ENCODE measurements at places on chromosomes 13 and 19.

GRCh38 chr13:64087624-64088023, 2672.0 kb upstream of the PCDH20 start:
- DNase-seq, result no peak

- no peak for DNase-seq
These were observed 344.5 kb upstream of the TMTC4 start for GRCh38 chr13:101019126-101019525.

DNA sequence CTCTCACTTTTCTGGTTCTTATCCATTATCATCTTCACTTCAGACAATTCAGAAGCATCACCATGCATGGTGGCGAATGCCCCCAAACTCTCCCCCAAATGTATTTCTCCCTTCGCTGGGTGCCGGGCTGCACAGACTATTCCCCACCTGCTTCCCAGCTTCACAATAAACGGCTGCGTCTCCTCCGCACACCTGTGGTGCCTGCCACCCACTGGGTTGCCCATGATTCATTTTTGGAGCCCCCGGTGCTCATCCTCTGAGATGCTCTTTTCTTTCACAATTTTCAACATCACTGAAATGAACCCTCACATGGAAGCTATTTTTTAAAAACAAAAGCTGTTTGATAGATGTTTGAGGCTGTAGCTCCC, 2.8 kb upstream of the F10 start:
- no peak for DNase-seq

GRCh38 chr13:51252954-51253532, 30.8 kb downstream of the FAM124A start:
- DNase-seq, result no peak

DNA sequence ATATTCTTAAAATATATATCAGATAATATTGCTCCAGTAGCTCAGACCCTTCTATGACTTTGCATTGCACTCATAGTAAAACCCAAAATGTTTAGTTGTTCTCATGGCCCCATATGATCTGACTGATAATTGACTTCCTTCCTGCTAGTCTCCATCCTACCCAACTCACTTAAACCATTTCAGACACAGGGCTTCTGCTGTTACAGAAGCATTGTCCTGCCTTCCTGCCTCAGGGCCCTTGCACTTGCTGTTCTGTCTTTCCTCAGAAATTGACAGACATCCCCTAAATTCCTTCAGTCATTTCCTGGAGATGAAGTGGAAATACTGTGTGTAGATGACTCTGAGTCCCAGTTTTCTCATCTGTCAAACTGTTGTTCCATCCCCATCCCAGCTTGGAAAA, 19.7 kb downstream of the FBXL12 start:
- DNase-seq, result no peak

GRCh38 chr19:1608359-1609102, 3.3 kb upstream of the UQCR11 start:
- DNase-seq, result no peak

DNA sequence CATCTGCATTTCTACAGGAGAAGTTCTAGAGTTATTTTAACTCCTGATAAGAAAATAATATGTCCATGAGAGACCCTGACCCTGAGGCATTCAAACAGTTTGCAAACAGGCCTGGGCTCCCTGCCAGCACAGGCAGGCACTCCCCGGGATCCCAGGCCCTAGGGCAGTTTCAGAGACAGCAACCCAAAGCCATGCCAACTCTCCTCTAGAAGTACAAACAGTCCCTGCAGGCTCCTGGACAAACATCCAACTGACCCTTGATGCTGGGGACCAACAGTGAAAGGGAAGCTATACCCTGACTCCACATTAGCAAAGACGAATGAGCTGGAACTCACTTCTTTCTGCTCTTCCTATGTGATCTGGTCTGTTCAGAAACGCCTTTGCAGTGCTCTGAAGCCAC, 44.8 kb downstream of the CCDC70 start:
- no peak for DNase-seq

DNA sequence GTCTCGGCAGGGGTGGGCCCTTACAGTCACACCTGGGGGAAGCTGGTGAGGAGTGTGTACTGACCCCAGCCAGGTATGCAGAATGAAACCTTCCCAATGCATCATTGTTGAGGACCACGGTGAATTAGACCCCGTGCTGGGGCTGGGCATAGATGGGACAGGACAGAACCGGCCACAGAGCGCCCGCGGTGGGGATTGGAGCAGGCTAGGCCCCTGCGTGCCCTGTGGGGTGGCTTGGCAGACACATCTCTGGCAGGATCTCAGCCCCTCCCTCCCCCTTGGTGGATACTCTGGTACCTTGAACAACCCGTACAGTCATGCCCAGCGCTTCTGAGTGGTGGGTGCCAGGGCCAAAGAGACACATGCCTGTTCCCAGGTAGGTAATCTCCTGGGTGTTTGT, 200.6 kb downstream of the TEX29 start:
- DNase-seq, result no peak

GRCh38 chr13:75651013-75651412, 14.9 kb downstream of the LMO7 start:
- DNase-seq, result no peak

DNA sequence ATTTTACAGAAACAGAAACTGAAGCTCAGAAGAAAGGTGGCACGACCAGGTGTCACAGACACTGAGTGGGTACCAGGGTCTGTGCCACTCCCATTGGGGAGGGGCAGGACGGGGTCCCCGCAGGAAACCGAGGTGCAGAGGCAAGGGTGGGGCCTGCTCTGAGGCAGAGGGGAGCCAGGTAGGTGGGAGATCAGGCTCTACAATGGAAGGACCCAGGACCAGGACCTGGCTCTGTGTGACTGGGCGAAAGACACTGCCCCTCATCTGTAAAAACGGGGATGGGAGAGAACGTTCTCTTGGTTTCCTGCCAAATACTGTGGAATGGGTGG, 2.8 kb downstream of the PTGIR start:
- no peak for DNase-seq

DNA sequence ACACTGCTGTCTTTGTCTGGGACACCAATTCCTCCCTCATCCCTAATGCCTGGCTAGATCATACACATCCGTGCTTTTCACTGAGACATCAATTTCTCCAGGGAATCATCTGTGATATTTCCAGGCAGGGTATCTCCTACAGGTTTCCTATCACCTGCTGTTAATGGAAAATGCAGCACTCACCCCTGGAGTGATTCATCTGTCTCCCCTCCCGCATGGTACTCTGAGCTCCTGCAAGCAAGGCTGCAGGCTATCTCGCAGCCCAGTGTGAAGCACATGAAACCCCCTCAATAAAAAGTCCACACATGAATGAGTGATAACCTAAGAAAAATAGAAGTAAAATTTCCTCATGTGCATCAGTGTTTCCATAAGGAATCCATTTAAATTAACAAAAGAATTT, 38.5 kb downstream of the SERTM1 start:
- DNase-seq, result no peak

All from HuH-7 (cell line).